ENCODE measurements at places on chromosomes 5 and 9. TPM values are rescaled to one million over a fixed set of nuclear protein-coding genes. Genes with fewer than 3 reads are reported as not detected.

The FAM219A gene
- 22.4 TPM for total RNA-seq

The C7 gene
- 8.2 TPM for total RNA-seq

- DNase-seq = no peak
Measured at GRCh38 chr9:113955076-113955752, 79.1 kb downstream of the ZNF618 start.

DNA sequence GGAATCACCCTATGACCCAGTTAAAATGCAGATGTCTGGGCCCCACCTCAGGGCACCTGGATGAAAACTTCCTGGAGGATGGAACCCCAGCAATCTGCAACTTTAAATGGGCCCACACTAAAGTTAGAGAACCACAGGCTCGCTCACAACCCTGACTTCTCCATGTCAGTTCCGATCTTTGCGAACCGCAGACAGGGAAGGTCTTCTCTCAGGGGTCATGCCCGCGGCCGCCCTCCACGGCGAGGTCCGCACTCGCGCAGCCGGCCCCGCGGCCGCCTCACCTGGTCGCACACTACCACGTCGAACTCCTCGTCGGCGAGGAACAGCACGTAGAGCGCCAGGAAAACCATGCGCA lies 499 bp downstream of the ALG2 start:
- DNase-seq = no peak

GRCh38 chr5:181044662-181045305 lies 4.7 kb downstream of the BTNL9 start:
- no peak for DNase-seq

GRCh38 chr5:170361116-170361515 lies 28.1 kb downstream of the KCNMB1 start:
- no peak for DNase-seq

GRCh38 chr5:146849694-146850303 lies 28.8 kb downstream of the PPP2R2B start:
- no peak for DNase-seq

DNA sequence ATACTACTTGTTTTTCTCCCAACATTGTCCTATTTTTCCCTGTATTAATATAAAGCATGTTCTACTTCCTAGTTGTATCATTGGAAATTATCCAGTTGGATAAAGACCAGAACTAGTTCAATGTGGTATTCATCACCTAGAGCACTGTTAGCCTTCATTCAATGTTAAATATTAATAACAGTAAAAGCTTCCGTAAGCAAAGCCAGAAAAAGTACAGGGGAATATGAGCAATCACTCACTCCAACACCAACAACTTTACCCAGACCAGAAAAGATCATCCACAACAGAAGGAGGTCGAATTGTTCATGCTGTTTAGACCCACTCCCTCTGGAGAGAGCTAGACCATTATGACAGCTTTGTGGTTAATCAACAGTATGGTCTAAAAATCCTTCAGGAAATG lies 728.4 kb downstream of the MAT2B start:
- no peak for DNase-seq

GRCh38 chr9:15295761-15296405 lies 11.1 kb downstream of the TTC39B start:
- DNase-seq = no peak

DNA sequence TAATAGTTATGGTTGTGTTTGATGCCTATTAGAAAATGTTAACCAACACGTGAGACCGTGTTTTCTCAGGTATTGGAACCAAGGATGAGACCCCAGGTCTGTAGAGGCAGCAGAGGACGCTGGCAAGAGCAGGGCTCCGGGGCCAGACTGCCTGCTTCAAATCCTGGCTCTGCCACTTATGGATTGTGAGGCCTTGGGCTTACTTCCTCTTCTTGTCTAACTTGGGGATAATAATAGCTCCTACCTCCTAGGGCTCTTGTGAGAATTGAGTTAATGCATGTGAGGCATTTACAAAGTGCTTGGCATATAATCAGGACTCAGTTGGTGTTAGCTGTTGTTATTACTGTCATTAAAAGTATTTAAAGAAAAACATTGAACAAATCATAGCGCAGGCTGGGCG lies 85.5 kb upstream of the PITX1 start:
- no peak for DNase-seq

The PDZD2 gene
- 14.7 TPM for total RNA-seq

The ANKRD18B gene
- total RNA-seq = not detected

The WDR31 gene
- 2.4 TPM for total RNA-seq

- DNase-seq = no peak
Measured at GRCh38 chr5:150119421-150120061, 33.2 kb upstream of the CSF1R start.

The LMBRD2 gene
- 77.9 TPM for total RNA-seq

The MARCOL gene
- total RNA-seq = not detected

The SHISAL2B gene
- not detected for total RNA-seq

The CER1 gene
- not detected for total RNA-seq

The DMGDH gene
- total RNA-seq = 3.7 TPM
